ENCODE measurements at places on chromosomes 13 and 19.

DNA sequence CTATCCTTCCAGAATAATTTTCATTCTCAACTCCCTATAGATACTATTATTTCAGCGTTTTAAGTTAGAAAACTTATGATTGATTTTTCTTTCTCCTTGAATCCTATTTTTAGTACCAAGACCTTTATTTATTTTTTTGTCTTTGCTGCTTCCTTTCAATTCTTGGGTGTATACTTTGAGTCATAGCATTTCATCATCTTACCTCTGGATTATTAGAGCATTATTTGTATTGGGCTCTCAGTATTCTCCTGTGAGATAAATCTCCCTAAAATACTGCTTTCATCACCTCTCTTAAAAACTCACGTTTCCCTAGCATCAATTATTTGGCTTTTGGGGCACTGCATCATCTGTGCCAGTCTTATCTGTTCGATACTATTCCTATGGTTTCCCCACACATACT lies 222.8 kb downstream of the POSTN start:
- no peak for DNase-seq

GRCh38 chr19:32208060-32208459 lies 137.3 kb upstream of the ZNF507 start:
- no peak for DNase-seq

DNA sequence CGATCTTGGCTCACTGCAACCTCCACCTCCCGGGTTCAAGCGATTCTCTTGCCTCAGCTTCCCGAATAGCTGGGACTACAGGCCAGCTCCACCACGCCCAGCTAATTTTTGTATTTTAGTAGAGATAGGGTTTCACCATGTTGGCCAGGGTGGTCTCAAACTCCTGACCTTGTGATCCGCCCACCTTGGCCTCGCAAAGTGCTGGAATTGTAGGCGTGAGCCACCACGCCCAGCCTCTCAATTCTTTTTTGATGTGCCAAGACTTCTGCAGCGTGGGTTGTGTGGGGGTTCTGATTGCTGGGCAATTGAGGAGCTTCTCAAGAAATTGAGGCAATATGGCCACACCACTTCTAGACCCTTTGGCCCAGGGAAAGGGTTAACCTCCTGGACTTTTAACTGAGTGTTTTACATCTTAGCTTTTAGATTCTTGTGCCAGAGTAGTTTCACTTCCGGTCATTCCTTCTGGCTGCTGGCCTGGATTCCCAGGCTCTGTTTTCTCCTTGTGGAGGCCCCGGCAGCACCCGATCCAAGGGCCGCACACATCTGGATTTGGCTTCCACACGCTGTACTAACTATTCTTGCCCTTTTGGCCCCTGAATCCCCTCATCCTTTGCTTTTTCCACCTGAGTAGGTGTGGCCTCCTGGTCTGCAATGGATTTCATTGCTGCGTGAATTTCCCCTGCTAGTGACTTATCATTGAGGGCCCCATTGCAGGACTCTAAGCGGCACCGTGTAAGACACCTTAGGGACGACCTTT lies 14.7 kb downstream of the SMARCA4 start:
- DNase-seq: no peak

GRCh38 chr13:94345374-94346195 lies 133.9 kb downstream of the DCT start:
- no peak for DNase-seq

GRCh38 chr13:29679396-29680053 lies 84.0 kb upstream of the SLC7A1 start:
- no peak for DNase-seq

- DNase-seq: no peak
Measured at GRCh38 chr19:39237200-39238184, 7.3 kb downstream of the IFNL3 start.

DNA sequence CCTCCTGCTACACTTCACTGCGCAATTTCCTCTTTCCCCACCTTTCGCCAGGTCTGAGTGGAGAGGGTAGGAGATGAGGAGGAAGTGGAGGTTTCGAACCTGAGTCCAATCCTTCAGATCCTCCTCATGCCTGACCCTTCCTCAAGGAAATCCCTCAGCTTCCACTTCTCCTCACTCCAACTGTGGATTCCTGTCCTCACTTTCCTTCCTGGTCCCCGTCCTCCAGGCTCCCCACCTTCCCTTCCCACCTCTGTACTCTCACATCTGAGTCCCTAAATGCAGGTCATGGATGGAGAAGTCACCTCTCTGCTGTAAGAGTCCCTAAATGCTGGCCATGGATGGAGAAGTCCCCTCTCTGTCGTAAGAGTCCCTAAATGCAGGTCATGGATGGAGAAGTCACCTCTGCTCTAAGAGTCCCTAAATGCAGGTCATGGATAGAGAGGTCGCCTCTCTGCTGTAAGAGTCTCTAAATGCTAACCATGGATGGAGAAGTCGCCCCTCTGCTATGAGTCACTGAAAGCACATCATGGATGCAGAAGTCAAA lies 3.1 kb downstream of the TMEM86B start:
- no peak for DNase-seq

DNA sequence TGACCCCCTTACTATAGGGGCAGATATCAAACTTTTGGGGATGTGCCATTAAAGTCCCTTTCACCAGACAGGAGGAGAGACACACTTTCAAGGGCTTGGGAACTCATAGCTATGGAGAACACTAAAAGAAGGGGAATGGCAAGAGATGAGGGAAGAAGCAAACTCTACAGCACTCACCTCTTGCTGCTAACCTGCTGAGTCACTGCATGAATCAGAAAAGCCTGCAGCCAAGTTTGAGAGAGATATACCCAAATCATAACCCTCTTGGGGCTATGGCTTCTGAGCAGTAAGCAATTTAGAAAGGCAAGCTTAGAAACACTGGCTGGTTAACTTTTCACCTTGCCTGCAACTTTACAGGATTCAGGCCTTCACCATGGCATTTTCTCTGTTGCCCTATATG lies 1028.0 kb downstream of the UQCRFS1 start:
- no peak for DNase-seq

- no peak for DNase-seq
Measured at GRCh38 chr19:28425046-28425931, 787.7 kb downstream of the UQCRFS1 start.

GRCh38 chr19:48258350-48258749 lies 2.6 kb upstream of the CARD8 start:
- no peak for DNase-seq

- no peak for DNase-seq
Measured at GRCh38 chr13:95136638-95137037, 164.6 kb downstream of the ABCC4 start.

DNA sequence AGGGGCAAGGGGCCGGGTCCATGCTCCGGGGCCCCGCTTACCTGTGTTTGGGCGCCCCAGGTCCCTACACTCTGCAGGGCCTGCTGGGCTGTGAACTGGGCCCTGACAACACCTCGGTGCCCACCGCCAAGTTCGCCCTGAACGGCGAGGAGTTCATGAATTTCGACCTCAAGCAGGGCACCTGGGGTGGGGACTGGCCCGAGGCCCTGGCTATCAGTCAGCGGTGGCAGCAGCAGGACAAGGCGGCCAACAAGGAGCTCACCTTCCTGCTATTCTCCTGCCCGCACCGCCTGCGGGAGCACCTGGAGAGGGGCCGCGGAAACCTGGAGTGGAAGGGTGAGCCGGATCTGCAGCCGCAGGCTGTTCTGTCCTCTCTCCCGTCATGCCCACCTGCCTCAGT lies 1.7 kb downstream of the FCGRT start:
- no peak for DNase-seq

DNA sequence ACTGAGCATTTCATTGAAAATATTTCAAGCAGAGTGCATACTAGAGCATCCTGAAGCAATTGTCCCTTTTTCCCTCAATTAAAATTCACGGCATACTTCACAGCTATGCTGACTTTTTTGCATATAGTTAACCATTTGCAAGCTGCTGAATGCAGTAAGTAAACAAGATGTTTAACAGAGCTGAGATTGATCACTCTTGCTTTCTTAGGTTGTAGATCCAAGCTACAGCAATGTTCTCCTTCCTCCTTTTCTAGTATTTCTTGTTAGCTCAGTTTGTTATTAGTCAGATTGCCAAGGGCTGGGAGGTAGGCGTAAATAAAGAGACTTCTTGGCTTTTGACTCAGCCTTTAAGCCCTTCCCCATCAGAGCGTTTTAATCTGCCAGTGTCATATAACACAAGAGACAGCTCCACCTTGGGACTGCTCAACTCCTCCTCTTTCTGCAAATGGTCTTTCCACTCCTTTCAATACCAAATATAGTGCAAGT lies at the start of gene SLITRK6:
Gene SLITRK6, minus strand, starts transcription at position 323 of the 486 bp plus-strand sequence. CDS start 2,911 bp downstream, outside the sequence.
- no peak for DNase-seq

DNA sequence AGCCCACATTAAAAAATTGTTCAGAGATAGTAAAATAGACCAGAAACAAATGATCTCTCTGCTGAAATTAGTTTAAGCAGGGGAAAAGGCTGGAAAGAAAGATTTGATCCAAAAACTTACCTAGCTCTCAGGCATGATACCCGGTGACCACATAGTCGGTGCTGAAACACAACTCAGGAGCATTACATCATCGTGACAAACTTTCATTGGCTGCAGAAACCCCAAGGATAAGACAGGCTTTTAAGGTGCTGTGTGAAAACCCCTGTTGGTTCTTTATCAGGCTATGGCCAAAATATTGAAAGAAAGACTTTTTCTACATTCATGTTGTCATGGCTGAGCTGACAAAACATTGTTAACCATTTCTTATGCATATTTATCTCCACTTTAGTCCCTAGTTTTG lies 171.7 kb upstream of the KLF12 start:
- no peak for DNase-seq

DNA sequence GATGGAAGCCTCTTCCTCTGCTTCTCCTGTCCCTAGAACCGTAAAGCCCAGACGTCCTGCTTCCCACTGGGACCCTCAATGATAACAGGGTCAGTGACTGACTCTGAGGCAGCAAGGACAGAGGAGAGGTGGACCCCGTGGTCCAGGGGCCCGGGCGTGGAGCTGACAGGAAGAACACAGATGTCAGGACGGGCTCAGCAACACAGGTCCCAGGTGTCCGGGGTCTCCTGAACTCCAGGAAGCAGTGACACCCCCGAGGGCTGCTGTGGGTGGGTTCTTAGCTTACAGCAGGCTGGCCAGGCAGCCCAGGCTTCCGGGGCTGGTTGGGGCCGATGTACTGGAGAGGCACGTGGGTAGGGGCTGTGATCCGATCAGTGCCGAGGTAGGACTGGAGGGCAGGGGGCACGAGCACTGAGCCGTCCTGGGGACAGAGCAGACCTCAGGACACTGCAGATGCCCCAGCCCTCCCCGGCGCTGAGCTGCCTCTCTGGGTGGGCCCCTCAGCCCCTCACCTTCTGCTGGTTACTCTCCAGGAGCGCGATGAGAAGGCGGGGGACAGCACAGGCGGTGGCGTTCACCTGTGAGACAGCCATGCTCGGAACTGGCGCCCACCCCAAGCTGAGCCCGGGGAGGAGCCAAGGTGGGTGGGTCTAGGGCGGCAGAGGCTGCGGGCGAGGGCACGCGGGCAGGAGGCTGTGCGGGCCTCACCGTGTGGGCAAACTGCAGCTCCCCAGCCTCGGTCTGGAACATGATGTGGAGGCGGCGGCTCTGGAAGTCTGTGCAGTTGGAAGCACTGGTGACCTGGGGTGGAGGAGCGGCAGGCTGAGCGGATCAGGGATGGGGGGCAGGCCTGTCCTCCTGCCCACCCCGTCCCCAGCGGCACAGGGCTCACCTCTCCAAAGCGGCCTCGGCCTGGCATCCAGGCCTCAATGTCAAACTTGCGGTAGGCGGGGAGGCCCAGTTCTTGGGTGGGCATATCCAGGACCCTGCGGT lies 3.6 kb upstream of the CCER2 start:
- no peak for DNase-seq

DNA sequence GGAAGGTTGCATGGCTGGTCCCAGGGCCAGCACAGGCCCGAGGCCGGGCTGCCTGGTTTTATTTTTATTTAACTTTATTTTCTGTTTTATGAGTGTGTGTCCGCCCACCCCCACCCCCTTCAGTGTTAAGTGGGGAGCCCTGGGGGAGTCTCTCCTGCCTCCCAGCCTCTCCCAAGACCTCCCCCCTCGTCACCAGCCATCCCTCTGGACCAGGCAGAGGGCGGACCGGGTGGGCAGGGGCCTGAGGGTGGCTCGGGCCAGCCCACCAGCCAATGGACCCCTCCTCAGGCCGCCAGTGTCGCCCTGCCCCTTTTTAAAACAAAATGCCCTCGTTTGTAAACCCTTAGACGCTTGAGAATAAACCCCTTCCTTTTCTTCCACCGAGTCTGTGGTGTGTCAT lies 531 bp upstream of the TGFBR3L start:
- DNase-seq: no peak

DNA sequence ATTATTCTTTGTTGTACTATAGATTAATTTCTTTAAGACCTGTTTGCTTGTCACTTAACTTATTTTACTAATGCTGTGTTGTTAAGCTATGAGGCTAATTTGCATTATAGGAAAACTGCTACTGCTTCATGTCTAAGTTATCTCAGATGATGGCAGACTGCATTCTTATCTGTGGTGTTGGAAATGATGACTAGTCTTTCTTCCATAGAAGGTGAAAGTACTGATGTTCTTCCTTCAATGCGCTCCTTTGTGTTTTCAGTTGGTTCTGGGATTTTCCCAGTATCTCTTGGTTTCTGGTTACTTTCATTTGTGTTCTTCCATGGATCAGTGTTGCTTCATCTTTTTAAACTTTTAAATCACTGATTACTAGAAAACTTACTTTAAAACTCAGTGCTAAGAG lies 46.9 kb downstream of the TPP2 start:
- no peak for DNase-seq

DNA sequence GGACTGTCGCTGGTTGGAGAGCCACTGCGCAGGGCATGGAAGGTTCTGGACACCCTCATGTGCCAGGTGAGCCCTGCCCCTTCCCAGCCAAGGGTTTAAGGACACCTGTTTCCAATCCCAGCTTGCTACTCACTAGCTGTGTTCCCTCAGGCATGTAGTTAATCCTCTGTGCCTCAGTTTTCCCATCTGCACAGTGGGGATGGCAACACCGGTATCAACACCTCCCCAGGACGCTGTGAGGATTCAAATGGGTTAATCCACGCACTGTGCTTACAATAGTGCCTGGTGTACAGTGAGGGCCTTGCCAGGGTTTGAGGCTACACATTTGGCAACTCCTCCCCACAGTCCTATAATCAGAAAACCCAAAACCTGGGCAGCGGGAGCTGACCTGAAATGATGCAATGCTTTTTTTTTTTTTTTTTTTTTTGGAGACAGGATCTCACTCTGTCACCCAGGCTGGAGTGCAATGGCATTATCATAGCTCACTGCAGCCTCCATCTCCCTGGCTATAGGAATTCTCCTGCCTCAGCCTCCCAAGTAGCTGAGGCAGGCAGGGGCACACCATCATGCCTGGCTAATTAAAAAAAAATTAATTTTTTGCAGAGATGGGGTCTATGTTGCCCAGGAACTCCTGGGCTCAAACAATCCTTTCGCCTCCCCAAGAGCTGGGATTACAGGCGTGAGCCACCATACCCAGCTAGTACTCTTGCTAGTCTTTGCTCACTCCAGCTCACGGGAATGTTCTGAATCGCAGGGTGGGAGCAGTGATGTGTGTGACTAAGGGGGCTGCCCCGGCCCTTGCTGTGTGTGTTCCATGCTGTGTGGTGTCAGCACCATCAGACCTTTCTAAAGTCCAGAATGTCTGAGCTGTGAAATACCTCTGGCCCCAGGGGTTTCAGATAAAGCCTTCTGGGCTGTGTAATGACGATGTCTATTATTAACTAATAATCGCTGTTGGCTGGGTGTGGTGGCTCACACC lies 2.3 kb downstream of the ACP4 start:
- DNase-seq: no peak

Data from AML-193 (cell line).